Hematopoietic multipotent progenitor cell (in vitro differentiated cells): ENCODE measurements at places on chromosomes 1 and 21.
A peak's percentile ranks its signal among the peaks of the same experiment; 100 is the strongest.

DNA sequence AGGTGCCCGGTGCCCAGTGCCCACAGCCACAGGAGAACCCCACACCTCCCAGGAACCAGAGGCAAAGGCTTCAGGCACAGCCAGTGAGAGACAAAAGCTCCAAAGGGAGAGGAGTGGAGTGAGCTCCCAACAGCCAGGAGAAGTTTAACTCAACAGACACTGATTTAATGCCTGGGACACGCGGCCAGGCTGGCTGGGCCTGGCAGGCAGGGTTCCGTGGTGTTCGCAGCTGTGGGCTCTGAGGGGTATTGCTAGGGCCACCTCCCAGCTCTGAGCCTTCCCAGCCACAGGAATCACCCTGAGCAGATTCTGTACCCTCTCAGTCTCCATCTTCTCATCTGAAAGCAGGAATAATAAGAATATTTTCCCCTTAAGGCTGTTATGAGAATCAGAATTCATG, 222.5 kb downstream of the NPHP4 start:
- DNase-seq = no peak

DNA sequence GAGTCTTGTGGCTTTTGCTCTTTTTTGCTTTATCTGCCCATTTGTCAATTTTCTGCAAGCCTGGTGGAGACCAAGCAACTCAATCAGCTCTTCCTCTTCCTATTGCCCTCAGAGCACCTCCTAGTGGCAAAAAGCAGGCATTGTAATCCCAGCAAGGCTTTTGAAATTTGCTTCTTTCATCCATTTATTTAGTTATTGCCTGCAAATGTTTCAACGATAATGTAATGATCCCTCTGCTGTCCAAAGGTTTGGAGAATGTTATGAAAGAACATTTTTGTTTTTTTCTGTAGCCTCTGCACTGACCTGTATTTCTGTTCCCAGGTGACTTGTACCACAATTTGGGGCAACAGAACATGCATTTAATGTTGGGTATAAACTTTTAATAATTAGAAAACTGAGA, 127.8 kb downstream of the GABPA start:
- peak; percentile 52 for DNase-seq

GRCh38 chr1:41812051-41812450, 106.7 kb downstream of the HIVEP3 start:
- DNase-seq = peak; percentile 71

DNA sequence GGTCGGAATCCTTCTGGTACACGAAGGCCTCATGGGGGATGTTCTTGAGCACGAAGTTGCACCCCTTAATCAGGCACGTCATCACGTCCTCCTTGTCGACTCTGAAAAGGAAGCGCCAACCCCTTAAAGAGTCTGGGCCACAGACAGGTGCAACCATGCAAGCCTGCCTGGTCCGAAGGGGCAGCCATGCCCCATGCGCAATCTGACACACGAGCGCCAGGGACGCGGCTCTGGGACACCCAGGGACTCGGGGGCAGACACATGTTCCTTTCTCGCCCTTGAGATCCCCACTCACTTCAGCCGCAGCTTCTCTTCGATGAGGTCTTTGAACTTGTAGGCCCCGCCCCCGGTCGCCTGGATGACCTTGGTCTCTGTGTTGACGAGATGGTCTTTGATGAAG, 5.6 kb downstream of the PANK4 start:
- DNase-seq = no peak

- peak; percentile 96 for DNase-seq
Measured at GRCh38 chr21:33948096-33948950, 32.7 kb upstream of the ATP5PO start.

GRCh38 chr1:112675728-112676381, 1.4 kb downstream of the MOV10 start:
- DNase-seq = no peak

DNA sequence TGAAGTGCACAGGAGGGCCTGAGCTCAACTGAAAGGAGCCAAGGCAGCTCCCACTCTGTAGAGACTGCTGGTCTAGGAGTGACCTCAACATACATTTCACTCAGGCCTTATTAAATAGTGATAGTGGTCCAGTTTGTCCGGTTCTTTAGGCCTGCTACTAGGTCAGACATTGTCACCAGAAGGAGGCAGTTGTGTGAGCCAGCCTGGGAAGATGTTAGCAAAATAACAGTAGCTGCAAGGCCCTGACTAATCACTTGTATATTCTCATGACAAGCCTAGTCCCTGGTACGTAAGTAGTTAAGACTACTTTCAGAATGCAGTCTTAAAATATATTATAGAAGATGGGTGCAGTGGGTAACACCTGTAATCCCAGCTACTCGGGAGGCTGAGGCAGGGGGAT, 264.0 kb upstream of the CAMK1G start:
- DNase-seq = no peak

GRCh38 chr1:9187004-9187403, 47.6 kb upstream of the H6PD start:
- DNase-seq = no peak

DNA sequence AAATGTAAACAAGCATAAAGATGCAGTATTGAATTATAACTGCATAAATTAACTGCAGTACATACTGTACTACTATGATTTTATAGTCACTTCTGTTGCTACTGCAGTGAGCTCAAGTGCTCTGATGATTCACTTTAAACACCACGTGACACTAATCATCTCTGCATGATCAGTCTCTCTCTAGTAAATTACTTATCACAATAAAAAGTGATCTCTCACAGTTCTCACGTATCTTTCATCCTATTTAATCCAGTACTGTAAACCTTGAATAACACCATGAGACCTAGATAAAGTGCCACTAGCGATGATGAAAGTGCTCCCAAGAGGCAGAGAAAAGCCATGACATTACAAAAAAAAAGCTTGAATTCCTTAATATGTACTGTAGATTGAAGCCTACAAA, 1242.0 kb downstream of the AMY1C start:
- no peak for DNase-seq

DNA sequence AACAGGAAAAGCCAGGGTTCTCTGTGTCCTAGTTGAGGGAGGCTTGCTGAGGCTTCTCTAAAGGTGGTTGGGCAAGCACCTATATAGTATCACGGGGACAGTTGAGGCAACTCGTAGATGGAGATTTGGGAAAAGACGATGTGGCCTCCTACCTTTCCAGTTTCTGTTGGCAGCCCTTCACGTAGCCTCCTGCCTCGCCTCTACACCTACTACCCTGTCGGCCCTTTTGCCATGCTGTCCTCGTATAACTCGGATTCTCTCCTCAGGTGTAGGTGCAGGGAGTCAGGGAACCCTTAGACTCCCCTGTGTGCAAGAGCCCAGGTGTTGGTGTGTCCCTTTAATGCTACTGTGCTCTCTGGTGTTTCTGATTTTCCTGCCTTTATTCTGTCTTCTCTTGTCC, 10.3 kb downstream of the ZNF692 start:
- no peak for DNase-seq

DNA sequence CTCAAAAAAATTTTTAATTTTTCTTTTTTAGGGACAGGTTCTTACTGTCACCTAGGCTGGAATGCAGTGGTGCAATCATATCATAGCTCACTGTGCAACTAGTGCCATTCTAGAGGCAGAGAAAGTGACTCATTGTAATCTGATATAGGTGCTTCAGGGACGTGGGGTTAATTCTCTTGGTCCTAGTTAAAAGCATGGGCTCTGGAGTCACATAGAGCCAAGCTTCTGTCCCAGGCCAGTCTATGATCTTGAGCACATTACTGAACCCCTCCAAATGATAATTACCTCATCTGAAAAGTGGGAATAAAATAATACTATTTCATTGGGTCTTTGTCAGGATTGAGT, 1.1 kb upstream of the ADIPOR1 start:
- DNase-seq = no peak

- DNase-seq = no peak
Measured at GRCh38 chr1:20466273-20466672, 19.7 kb downstream of the CAMK2N1 start.

- no peak for DNase-seq
Measured at GRCh38 chr1:63119575-63120155, 202.7 kb upstream of the FOXD3 start.

DNA sequence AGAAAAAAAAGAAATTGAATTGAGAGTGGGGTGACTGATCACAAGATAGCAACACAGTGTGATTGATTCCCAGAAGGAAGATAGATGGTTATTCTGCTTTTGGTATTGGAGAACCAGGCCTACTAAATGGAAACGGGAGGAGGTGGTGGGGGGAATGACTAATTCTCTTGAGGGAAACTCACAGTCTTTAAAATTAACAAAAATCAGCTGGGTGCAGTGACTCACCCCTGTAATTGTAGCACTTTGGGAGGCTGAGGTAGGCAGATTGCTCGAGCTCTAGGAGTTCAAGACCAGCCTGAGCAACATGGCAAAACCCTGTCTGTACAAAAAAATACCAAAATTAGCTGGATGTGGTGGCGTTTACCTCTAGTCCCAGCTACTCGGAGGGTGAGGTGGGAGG, 134.6 kb upstream of the PDE4B start:
- no peak for DNase-seq

DNA sequence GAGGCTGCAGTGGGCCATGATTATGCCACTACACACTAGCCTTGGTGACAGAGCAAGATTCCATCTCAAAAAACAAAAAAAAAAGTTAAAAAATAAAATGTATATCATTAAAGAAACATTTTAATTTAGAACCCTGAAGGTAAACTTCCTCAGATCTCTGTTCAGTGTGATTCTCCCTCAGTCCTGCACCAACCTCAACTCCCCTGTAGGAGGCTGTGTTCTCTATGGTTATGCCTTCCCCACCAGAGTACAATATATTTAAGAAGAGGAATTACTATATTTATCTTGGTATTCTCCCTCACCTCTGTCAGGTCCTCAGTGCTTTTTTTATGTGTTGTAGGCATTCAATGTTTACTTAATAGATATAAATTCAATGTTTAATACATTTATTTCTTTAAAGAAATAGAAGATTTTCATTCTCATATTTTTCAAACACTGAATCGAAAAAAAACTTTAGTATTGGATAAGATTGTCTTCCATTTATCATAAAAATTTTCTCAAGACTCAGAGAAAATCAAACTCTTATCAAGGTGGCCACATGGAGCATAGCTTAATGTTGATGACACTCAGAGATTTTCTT, 4.8 kb upstream of the LRRC8B start:
- peak; percentile 49 for DNase-seq

- DNase-seq = no peak
Measured at GRCh38 chr1:222522105-222522915, 25.6 kb downstream of the HHIPL2 start.

DNA sequence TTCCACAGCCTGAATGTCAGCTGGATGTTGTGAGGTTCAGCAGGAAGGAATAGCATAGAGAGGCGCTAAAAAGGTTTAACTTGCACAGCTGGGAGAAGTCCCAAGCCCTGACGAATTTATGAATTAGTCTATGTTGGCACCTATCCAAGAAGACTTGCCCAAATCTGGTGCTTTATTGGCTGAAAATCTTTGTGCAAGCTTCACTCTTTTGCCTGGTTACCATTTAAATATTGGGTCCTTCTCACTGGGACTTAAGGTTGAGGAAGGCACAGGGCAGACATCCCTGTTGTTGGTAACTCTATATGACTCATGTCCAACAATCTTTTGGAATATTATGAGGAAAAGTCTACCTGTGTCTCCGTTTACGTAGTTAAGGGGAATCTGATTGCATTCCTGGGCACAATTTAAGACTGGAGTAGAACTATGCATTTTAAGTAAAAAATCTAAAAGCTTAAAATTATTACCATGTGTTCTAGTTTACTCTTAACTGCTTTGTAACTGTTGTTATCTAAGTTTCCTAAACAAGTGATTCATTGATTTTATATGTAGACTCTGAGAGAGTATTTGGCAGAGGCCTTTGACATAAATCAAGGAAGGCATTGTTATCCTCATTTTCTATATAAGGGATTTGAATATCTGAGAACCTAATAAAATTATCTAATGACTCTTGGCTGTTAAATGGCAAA, 181.7 kb upstream of the DPYD start:
- DNase-seq = no peak

DNA sequence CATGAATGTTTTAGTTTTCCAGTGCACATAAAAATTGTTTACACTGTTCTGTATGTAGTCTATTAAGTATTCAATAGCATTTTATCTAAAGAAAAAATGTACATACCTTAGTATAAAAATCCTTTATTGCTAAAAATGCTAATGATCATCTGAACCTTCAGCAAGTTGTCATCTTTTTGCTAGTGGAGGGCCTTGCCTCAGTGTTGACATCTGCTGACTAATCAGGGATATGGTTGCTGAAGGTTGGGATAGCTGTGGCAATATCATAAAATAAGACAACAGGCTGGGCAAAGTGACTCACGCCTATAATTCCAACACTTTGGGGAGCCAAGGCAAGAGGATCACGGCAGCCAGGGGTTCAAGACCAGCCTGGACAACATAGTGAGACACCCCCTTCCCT, 9.0 kb downstream of the DYNLT5 start:
- DNase-seq = no peak

GRCh38 chr1:17338706-17339493, 30.9 kb downstream of the PADI4 start:
- no peak for DNase-seq

DNA sequence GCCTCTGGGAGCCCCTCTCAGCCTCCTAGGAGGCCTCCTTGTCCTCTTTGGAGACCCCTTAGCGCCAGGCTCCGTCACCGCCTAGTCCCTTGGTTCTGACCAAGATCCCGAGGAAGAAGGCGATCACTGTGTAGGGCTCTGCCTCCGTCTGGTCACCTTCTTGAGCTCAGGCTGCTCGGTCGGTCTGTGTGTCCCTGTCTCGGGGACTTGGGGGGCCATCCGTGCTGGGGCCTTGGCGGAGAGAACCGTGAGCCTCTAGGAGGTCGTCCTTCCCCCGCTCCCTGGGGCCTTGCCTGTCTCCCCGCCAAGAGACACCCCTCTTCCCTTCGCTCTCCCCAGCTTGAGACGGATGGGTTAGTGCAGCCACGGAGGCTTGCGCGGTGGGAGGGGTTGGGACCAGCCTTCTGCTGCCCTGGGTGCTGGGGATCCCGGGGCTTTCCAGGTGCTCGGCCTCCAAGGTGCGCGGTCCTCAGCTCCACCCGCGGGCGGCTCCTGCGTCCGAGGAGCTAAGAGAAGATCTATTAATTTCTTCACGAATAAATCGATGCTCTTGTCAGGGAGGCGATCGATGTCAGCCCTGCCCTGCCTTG, 701 bp upstream of the INSRR start:
- no peak for DNase-seq

DNA sequence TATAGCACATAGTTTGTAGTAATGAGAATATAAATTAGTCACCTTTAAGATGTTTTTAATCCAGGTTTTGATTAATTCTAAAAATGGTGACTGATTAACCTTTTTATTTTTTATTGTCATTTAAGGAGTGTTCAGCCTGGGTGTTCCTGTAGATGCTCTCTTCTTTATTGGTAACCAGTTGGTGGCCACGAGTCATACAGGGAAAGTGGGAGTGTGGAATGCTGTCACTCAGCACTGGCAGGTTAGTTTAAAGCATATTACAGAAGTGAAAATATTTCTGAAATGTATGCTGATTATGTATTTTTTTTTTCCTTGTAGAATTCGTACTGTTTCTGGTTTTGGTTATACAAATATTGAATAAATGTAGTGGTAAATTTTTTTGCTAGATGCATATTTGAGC, 28.1 kb downstream of the KCTD3 start:
- no peak for DNase-seq
